Astrocyte (in vitro differentiated cells and primary cell): ENCODE measurements at places on chromosomes 1 and 21. TPM values are rescaled to one million over a fixed set of nuclear protein-coding genes. Genes with fewer than 3 reads are reported as not detected.

ACTL8 gene
- total RNA-seq, result 1.3 and 2.0 TPM in 2 replicates

FAM163A gene
- total RNA-seq, result not detected in 2 replicates

MTF2 gene
- 46.1 and 56.4 TPM in 2 replicates for total RNA-seq

SELE gene
- not detected in 2 replicates for total RNA-seq

FCER1G gene
- 0.68 and 0.91 TPM in 2 replicates for total RNA-seq

C1orf56 gene
- 1.3 and 1.7 TPM in 2 replicates for total RNA-seq

YIPF1 gene
- 27.1 and 27.5 TPM in 2 replicates for total RNA-seq

MEX3A gene
- 32.9 and 37.6 TPM in 2 replicates for total RNA-seq

HMCN1 gene
- total RNA-seq, result 19.7 and 29.6 TPM in 2 replicates

TNFAIP8L2 gene
- not detected in 2 replicates for total RNA-seq

CCSAP gene
- total RNA-seq, result 7.6 and 8.0 TPM in 2 replicates

TCP10L gene
- 0.34 TPM in 1 of 2 replicates, not detected in the other for total RNA-seq

AJAP1 gene
- total RNA-seq, result 0.29 and 0.34 TPM in 2 replicates

SYTL1 gene
- total RNA-seq, result 10.7 and 12.2 TPM in 2 replicates

TNFRSF9 gene
- total RNA-seq, result 2.8 and 3.4 TPM in 2 replicates

FCRL2 gene
- total RNA-seq, result not detected in 2 replicates

S100A8 gene
- not detected in 2 replicates for total RNA-seq

SEMA6C gene
- 7.4 and 7.5 TPM in 2 replicates for total RNA-seq
